ENCODE measurements at places on chromosomes 13 and 19.

DNA sequence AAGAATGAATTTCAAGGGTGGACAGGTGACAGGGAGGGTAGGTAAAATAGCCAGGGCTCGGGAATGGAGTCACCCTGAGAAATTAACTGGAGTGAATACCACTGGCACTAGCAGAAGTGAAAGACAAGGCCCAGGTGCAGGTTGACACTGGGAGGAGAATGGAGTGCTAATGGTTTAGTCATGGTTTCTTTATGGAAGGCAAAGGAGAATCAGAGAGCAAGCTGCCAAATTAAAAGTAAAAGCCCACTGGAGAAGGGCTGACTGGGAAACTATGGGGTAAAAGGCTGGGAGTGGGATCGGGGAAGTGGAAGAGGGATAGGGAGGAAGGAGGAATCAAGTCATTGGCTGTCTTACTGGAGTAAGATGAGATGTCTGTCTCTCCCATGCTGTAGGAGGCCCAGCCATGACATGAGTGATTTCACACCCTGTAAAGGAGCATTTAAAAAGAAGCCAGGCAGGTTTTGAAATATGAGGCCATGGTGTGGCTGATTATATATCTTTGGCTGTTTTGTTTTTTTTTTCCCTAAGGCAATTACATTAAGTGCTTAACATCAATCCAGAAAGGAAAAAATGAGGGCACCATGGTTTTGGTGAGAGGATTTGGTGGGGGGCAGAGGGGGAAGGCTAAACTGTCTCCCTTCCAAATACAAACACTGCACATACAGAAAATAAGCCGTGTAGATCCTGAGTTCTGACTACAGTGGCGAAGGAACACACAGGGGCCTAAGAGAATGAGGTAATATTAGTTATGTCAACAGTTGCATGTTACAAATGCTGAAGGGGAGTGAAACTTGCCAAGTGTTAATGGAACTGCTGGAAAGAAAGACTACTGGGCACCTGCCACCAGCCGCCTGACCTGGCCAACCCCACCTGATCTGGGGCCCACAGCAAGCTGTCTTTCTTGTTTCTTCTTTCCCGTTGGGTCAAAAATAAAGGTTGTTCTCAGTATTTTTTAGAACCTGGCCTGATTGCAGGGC, 183.5 kb upstream of the TSC22D1 start:
- DNase-seq, result peak; percentile 59

DNA sequence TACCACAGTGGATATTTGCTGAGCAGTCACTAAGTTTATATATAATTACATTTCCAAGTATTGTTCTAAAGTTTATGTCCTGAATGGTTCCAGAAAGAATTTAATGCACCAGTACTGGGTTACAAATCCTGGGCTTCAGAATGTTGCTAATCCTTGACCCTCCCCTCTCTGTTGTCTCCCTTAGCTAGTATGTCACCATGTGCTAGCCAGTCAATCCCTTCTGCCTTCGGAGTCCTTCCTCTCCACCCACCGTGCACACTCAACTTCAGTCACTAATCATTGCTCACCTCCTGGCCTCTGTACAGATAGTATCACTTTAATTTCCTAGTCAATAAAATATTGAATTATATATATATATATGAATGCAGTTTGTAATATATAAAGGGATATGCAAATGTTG, 7.5 kb downstream of the FAM124A start:
- no peak for DNase-seq

- DNase-seq, result no peak
Measured at GRCh38 chr13:66837246-66837645, 392.9 kb downstream of the PCDH9 start.

DNA sequence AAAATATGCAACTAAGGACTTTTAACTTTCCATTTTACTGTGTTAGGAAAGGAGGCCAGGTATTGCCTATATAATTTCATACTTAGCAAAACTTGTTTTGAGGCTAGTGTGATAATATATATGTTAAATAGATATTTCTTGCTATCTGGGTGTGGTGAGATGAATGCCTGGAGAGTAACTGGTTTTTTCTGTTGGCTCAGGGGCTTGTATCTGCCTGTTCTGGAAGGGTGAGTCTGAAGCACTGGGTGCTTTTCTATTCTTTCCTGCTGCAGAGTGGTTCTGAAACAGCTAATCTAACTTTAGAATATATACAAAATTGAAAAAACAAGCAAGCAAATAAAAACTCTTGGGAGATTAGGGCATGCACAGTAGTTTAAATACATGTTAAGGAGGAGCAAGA, 64.6 kb upstream of the MYCBP2 start:
- no peak for DNase-seq

DNA sequence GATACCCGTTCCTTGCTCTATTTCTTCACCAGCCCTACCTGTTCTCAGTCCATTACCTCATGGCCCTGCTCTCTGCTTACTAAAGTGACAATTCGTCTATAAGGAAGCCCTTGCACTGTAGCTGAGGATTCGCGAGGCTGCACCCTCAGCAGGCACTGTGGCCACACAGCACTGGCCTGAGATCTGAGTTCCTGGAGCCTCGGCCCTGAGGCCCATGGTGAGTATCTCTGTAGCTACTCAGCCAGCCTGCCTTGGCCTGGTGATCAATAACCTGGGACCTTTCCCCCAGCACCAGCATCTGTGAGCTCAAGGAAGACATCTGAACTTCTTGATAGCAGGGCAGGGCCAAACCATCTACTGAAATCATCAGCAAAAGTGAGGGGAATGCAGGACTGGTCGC, 90.7 kb downstream of the RGCC start:
- no peak for DNase-seq

DNA sequence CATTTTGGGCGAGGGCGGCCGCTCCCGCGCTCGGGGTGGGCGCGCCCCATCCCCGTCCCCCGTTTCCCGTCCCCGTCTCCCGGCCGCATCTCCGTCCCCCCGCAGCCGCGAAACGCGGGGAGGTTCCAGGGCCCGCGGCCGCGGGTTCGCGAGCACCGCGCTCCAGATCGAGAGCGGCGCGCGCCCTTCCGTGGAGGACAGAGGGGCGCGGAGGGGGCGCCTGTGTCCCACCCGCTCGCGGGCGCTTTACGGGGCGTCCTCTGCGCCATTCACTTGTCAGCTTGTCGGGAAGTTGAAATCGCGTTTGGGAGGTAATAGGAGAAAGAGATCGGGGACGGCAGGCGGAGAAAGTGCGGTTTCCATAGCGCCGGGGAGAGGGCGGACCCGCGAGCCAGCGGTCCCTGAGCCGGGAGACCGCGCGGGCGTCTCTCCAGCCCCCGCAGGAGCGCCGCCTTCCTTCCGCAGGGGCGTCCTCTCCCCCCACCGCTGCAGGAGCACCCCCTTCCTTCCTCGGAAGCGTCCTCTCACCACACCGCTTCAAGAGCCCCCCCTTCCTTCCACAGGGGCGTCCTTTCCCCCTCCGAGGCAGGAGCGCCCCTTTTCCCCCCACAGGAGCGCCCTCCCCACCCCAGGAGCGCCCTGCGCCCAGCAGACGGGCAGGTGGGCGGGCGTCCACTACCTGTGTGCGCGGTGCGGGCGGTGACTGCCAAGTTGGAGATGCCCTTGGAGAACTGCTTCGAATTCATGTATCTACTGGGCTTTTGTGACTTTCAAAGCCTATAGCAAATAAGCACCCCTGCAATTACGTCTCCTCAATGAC, 962 bp upstream of the IRS2 start:
- peak; percentile 55 for DNase-seq

- DNase-seq, result no peak
Measured at GRCh38 chr19:408902-409515, at the start of gene C2CD4C. Gene C2CD4C (minus strand): TSS chr19:409147. CDS start chr19:408361, 786 bp downstream.

GRCh38 chr19:55228015-55228391, 560 bp downstream of the TMEM86B start:
- no peak for DNase-seq

DNA sequence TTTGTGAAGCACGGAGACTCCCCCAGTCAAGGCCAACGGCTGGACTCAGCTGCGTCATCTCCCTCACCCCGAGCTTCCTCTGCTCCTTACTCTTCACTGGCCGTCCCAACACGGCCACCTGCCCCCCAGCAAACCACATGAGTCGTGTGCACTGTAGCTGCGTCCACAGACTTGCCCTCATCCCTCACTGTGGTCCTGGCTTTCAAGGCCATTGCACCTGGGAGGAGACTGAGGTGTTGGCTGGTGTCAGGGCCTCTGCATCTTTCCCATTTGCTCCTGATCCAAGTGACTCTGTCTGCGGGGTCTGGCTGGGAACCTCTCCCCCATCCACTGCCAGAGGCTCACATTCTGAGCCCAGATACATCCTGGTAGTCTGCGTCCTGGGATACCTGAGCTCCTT, 11.5 kb downstream of the PLPP2 start:
- DNase-seq, result no peak

- DNase-seq, result no peak
Measured at GRCh38 chr19:47186446-47187334, 44.3 kb downstream of the BBC3 start.

GRCh38 chr13:38624822-38625221, 62.1 kb upstream of the FREM2 start:
- no peak for DNase-seq

DNA sequence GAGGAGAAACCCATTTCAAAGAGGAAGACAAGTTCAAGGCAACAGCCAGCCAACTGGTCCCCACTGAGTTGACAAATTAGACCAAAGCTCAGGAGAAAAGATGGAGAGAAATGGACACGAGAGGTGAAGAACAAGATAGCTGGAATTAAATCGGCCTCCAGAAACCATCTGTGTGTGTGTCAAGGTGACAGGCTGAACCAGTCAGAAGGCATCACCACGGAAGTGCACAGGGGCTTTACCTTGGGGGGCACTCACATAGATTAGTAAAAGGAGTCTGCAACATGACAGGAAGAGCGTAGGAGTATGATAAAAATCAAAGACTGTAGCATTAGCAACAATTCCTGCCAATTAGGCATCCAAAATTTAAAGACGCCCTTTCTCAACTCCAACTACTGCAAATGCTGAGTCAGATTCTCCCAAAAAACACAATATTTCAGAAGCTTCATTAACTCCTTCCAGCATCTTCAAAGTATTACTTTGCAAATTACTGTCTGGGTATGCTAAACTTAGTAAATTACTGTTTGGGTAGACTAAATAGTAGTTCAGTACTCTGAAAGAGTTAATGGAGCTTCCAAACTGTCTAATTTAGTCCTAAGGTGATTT, 66.2 kb downstream of the FOXO1 start:
- DNase-seq, result no peak

- DNase-seq, result peak; percentile 94
Measured at GRCh38 chr19:14404312-14404711, 14.8 kb downstream of the DDX39A start.

- DNase-seq, result no peak
Measured at GRCh38 chr13:67437244-67437643, 207.1 kb upstream of the PCDH9 start.

- DNase-seq, result no peak
Measured at GRCh38 chr19:16202320-16203255, 4.9 kb downstream of the AP1M1 start.

DNA sequence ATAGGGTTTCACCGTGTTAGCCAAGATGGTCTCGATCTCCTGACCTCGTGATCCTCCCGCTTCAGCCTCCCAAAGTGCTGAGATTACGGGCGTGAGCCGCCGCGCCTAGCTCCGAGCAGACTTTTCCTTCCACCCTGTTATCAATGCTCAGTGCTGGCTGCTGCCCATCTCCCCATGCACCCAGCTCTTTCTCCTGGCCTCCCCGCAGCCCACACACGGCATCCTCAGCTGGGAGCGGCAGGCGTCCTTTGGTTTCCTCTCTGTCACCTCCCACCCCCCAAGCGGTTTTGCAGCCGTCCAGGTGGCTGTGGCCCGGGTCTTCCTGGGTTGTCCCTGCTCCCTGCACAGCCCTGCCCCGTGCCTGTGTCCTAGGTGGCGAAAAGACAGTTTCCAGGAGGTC, 12.1 kb downstream of the PRR22 start:
- DNase-seq, result no peak

GRCh38 chr13:53901593-53901992, 873.0 kb downstream of the OLFM4 start:
- no peak for DNase-seq

DNA sequence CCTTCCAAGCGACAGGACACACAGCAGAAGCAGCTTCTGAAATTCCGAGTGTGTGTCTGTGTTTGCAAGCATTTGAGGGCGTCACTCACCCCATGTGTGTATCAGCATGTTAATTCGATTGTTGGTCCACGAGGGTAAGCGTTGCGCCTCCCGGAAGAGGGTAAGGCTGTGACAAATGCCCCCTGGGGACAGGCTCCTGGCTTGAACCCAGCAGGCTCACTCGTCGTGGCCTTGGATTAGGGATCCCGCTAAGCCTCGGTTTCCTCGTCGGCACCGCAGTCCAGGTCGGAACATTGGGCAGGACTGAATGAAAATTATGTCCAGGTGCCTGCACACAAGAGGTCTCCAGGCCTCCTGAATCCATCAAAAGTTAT, 606 bp upstream of the STXBP2 start:
- DNase-seq, result no peak

- DNase-seq, result no peak
Measured at GRCh38 chr13:73404581-73404980, 345.8 kb downstream of the KLF5 start.

GRCh38 chr13:22235285-22235949, 564.5 kb downstream of the FGF9 start:
- no peak for DNase-seq

GRCh38 chr13:103862525-103862924, 796.3 kb upstream of the SLC10A2 start:
- DNase-seq, result no peak

- DNase-seq, result no peak
Measured at GRCh38 chr19:10892256-10892655, 20.9 kb downstream of the CARM1 start.

GRCh38 chr19:2977746-2978138, 378 bp downstream of the TLE6 start:
- no peak for DNase-seq

GRCh38 chr13:52446265-52446664, 4.2 kb downstream of the VPS36 start:
- no peak for DNase-seq

GRCh38 chr19:54790711-54791110, 12.7 kb upstream of the KIR2DL4 start:
- DNase-seq, result no peak

GRCh38 chr19:5792224-5792623, 1.3 kb upstream of the DUS3L start:
- no peak for DNase-seq

DNA sequence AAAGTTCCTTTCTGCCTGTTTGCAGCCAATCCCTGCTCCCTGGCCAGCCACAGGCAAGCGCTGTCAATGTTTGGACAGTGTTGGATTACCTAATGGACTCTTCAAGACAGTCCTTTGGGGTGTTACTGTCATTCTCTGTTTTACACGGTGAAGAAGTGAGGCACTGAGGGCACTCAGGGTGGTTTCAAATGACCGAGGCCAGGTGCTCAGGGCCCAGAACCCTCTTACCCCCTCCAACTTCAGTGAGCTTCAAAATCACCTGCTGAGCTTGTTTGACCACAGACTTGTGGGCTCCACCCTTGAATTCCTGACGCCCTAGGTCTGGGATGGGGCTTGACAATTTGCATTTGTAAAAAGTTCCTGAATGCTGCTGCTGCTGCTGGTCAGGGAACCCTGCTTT, 97.9 kb downstream of the GGACT start:
- peak; percentile 42 for DNase-seq

GRCh38 chr13:58949646-58950045, 1214.1 kb downstream of the DIAPH3 start:
- no peak for DNase-seq

- no peak for DNase-seq
Measured at GRCh38 chr13:99886706-99887105, 84.9 kb downstream of the ZIC5 start.

Data from NCI-H2029 treated with DMSO at 0.1 percent for 48 hours (cell line).